Ecto neural progenitor cell (in vitro differentiated cells): ENCODE measurements at places on chromosomes 4 and X.

DNA sequence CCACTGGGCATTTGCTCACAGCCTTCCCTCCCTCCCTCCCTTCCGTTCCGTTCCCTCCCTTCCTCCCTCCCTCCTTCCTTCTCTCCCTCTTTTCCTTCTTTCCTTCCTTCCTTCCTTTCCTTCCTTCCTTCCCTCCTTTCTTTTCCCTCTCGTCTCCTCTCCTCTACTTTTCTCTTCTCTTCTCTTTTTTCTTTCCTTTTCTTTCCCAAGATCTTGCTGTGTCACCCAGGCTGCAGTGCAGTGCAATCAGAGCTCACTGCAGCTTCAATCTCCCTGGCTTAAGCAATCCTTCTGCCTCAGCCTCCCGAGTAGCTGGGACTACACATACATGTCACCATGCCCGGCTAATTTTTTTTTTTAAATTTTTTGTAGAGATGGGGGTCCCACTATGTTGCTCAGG is 26.7 kb upstream of the ING2 start:
- no peak for DNase-seq

GRCh38 chr4:6313216-6313615 is 43.6 kb downstream of the WFS1 start:
- no peak for DNase-seq

DNA sequence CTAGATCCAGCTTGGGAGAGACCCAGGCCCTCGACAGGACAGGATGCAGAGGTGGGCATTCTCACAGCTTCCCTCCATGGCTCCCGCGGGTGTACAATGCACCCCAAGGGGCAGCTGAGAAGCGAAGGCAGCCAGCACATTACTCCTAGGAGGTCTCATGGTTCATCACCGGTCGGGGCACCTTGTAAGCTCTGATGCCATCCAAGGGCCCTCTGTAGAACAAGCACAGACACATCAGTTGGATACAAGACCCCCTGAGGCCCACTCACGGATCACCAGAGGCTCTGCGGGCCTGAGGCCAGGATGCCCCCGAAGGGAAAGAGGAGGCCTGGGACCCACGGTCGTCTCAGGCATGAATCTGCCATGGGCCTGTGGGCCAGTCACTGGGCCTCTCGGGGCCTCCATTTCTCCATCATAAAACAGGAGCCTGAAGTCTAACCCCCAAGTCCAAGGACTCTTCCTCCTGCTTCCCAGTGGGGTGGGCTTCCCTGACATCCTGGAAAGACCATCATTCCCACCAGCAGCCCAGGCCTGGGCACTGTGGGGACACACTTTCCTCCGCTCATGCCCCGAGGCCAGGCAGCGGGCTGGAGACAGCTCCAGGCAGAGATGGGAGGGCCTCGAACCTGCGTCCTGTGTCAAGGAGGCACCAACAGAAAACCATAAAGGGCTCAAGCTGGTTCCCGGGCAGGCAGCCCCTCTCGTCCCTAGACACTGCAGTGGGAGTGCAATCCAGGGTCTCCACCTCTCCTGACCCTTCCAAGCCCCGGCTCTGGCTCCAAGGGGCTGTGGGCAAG is 20.1 kb downstream of the HMX1 start:
- no peak for DNase-seq

DNA sequence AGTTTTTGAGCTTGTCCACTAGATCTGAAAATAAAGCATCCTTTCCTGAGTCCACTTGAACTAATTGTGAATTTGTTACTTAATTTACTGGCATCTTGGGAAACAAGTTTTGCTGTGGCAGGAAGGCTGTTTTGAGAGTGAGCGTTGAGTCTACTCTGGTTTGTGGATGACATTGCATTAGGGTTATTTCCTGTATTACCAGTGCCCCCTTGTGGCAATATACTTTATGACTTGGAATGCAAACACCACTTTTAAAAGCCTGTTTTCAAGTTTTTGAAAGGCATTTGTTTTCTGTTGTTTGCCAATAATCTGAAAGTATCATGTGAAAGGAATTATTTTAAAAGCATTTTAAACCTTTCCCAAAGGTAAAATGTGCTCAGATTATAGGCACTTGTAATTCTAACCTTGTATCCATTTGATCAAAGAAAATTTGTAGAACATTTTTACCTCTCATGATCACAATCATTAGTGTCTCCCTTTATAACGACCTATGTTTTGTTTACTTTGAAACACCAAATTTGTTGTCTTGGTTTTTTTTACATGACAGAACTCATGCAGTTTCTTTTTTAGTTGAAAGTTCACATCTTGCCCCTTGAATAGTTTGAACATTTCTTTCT is 18.0 kb upstream of the CYP2U1 start:
- no peak for DNase-seq

GRCh38 chr4:22190855-22191254 is 242.3 kb upstream of the KCNIP4 start:
- DNase-seq: no peak

DNA sequence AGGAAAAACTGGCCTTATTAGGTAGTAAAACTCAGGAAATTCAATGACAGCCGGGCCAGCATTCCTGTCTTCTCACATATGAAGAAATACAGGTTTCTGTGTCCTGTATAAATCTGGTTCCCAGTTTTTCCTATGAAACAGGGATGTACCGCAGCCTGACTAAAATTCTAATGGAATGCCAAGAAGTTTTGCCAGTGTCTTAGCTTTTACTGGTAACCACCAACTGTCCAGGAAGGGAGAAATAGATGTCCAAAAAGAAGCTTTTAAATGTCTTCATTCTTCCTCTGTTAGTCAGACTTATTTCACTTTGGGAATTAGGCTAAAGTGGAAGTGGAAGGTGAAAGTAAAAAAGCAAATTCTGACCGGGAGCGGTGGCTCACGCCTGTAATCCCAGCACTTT is 108.0 kb upstream of the TBL1X start:
- no peak for DNase-seq

GRCh38 chr4:80219301-80220025 is 22.2 kb downstream of the PRDM8 start:
- DNase-seq: peak; percentile 66

DNA sequence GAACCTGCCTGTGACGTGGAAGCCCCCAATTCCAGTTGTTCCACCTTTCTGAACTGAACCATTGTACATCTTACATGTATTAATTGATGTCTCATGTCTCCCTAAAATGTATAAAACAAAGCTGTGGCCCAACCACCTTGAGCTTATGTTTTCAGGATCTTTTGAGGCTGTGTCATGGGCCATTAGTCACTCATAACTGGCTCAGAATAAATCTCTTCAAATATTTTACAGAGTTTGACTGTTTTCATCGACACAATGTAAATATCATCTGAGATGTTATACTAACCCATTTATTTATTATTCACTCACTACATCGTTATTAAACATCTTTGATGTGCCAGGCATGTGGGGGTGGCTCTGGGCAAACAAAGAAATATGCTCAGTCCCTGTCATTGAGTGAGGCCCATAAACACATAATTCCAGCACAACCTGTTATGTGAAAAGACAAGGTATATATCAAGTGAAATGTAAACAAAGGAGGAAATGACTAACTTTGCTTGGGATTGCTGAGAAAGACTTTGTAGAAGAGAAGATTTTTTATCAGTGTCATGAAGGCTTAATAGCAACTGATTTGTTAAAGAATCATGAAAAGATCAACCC is 34.5 kb upstream of the PPM1K start:
- no peak for DNase-seq

- no peak for DNase-seq
Measured at GRCh38 chrX:97628807-97629596, 745.3 kb downstream of the RPA4 start.

DNA sequence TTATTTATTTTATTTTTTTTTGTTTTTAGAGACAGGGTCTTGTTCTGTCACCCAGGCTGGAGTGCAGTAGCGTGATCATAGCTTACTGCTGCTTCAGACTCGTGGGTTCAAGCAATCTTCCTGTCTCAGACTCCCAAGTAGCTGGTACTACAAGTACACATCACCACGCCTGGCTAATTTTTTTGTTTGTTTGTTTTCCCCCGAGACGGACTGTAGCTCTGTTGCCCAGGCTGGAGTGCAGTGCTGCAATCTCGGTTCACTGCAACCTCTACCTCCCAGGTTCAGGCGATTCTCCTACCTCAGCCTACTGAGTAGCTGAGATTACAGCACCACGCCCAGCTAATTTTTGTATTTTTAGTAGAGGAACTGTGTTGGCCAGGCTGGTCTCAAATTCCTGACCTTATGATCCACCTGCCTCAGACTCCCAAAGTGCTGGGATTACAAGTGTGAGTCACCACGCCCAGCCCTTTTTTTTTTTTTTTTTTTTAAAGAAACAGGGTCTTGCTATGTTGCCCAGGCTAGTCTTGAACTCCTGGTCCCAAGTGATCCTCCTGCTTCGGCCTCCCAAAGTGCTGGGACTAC is 32.2 kb downstream of the COPS4 start:
- no peak for DNase-seq

GRCh38 chrX:2705046-2705832 is 14.1 kb downstream of the CD99 start:
- DNase-seq: no peak

DNA sequence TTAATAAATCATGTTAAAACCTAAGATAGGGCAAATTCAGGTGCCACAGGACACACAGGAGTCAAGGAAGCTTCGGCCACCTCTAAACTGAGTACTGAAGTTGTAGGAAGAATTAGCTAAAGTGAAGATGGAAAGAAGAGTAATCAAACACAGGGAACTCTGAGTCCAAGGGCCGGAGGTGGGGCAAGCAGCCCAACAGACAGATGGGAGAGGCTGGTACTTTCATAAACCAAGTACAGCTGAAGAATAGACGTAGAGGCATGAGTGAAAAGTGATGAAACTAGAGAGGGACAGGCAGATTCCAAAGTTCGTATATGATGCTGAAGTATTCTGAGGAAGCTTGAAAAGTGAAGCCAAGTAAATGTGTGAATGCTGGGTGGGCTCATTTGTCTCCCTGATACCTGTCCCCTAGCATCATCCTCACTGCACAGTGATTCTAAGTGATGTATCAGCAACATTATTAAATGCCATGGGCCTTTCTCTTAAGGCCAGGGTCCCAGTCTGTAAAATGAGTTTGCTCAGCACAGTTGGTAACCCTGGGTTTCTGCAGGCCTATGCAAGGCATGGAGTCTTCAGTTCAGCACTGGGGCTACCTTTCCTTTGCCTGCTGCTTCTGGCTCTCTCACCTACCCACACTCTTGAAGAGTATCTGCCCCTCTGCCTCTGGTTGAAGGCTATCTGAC is 203.3 kb downstream of the NR3C2 start:
- no peak for DNase-seq

GRCh38 chr4:130808492-130808891 is 1712.5 kb downstream of the C4orf33 start:
- DNase-seq: no peak

DNA sequence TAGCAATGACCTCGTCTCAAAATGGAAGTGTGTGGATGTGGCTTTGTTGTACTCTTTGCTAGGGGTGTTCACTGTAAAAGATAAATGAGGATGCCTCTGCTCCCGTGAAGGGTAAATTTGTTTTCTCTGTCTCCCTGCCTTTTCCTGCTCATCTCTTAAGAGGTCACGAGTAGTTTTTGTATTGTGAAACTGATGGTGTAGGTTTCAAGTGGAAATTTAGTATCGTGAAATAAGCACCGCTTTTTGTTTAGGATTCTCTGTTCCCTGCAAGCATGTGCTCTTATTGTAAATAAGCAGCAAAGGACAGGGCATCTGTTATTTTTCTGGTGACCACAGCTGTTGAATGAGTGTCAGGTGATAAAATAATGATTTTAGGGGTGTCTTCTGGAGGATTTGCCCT is 104.6 kb downstream of the PHEX start:
- no peak for DNase-seq

GRCh38 chrX:21657318-21658151 is 595 bp downstream of the KLHL34 start:
- DNase-seq: no peak

GRCh38 chr4:142574306-142574705 is 271.8 kb downstream of the INPP4B start:
- DNase-seq: no peak

DNA sequence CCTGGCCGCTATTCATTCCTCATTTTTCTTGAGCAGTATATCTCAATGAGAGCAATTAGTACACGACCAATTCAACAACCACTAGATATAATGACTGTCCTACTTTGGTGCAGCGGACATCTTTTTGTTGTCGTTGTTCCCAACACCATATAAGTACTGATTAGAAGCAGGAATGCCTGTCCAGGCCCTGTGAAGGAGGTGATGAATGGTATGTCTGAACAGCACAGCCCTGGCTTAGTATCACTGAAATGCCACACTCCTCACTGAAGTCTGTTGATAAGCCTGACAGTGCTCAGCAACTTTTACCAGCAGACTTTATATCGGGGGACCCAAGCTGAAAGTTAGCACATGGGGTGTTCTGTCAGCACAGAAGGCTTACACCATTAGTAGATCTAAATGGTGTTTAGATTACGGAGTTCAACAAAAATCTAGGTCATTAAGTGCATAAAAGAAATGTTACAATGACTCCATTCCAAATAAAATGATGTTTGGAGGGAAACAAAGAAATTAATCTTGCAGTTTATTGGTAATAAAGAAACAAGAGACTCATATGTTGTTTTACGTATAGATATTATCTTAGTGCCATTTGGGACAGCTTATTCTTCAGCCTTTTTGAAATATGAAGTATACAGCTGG is 228.3 kb upstream of the TTC29 start:
- DNase-seq: no peak

DNA sequence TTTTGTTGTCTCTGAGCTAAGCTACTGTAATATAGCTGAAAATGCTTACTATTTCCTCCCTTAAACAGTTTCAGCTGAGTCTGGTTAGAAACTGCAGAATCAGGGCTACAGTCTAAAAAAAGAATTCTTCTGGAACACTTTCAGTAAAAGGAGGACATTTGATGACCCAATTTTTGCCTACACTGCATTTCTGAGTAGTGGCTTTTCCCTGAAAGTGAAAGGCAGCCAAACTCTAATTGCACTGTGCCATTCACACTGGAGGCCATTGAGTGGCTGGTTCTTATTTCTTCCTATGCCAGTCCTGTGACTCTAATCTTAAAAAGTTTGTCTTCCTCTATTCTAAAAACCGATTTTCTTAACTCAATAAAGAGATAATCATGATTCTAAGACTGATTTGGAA is 526.0 kb downstream of the CFAP47 start:
- no peak for DNase-seq

- no peak for DNase-seq
Measured at GRCh38 chrX:106897259-106897658, 5.9 kb downstream of the RIPPLY1 start.

DNA sequence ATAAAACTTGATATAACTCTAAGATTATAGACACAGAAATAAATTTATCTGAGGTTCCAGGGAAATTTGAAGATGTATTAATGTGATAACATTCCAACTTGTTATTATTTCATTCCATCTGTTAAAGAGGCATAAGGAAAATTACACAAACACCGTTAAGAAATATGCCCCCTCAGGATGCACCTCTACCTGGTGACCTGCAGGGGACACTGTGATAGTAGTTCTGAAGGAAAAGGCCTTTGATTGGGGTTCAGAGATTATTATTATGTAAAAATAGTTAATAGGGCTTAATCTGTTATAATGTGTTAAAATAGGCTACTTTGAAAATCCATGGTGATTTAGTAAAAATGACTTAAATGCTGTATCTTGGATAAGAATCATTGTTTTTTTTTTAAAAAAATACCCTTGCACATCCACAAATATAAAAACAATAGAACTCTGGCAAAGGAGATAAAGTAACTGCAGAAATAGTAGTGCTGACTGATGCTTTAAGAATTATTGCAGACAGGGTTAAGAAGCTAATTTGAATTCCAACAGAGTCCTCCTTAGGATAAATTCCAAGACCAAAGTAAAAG is 6.1 kb upstream of the ABRAXAS1 start:
- DNase-seq: peak; percentile 4
